Left lobe of liver (tissue), 2 donors: ENCODE measurements at places on chromosomes 3 and 15. TPM values are rescaled to one million over a fixed set of nuclear protein-coding genes. Genes with fewer than 3 reads are reported as not detected.

Gene EFHB
- 0.48 TPM for total RNA-seq

Gene C3orf85
- 11.4 TPM for total RNA-seq

Gene LMAN1L
- not detected for total RNA-seq

Gene A4GNT
- not detected for total RNA-seq

Gene XCR1
- total RNA-seq: not detected

Gene RAB6B
- total RNA-seq: 0.35 TPM

- DNase-seq: no peak
These were observed 104.5 kb downstream of the ADCY5 start for GRCh38 chr3:123344175-123344906.

Gene TMEM40
- total RNA-seq: 0.65 TPM

DNA sequence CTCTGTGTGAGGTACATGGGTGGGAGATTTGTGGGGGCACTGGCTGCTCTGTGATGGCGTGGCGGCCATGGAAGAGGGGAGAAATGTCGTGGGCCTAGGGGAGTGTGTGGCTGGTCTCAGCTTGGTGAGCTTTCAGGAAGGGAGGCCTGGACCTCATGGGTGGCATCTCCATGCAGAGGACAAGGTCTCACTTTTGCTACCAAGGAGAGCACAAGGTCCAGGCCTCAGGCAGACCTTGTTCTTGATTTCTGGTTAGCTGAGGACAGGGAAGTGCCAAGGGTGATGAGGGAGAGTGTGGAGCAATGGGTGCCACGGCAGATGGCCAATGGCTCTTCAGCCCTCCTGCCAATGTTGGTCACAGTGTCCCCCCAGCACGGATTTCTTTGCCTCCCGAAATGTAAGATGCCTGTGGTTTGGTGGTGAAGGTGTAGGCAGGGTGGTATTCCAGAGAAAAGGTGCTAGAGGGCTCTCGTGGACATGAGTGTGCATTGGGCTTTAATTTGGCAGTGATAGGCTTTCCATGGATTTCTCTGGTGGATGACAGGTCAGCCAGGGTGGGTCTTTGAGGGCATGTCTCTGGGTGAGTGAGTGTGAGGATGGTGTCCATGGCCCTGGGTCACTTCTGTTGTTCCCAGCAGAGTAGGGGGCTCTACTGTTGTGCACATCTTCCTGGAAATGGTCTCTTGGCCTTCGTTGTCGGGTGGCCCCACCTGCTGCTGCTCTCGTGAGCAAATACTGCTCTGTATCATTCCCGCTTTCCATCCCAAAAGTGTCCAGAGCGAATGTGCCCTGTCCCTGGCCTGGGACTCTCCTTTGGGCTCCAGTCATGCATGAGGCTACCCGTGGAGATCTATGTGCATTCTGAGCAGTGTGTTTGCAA, 108.0 kb downstream of the SNRPN start:
- DNase-seq: no peak
